Activated T-helper 1 cell treated with anti-CD3 and anti-CD28 coated beads, Interleukin-12 subunit alpha, Interleukin-12 subunit beta, Interleukin-2, Interleukin-4 antibody, amounts not matched to agents 30 ng/mL and 10 ng/mL and 1 ng/mL, durations not matched to agents 14 hours and 24 hours and 36 hours (primary cell): ENCODE measurements at places on chromosomes 3 and 15.

DNA sequence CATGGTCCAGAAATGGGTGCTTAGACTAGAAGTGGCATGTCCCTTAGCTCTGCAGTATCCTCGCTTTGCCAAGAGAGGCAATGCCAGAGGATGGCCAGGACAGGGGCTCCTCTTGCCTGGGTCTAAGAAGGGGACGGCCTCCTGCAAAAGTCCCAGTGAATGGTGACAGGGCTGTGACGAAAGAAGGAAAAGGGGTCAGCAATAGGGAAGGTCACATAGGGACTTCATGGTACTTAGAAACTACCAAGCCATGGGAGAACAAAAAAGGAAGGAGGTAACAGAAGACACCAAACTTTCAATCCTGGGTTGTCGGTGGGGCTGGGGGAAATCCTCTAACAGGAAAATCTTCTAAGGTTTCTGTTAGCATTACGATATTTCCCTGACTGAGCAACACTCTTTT, 36.2 kb upstream of the ATOSA start:
- H3K36me3 ChIP-seq, result no peaks in the 10 kb centered on the region
- peaks cover 3% of the 10 kb centered on the region for H3K4me1 ChIP-seq
- H3K27me3 ChIP-seq, result peaks cover 7% of the 10 kb centered on the region
- no peak for DNase-seq
- H3K4me3 ChIP-seq, result no peak overlapping the region

DNA sequence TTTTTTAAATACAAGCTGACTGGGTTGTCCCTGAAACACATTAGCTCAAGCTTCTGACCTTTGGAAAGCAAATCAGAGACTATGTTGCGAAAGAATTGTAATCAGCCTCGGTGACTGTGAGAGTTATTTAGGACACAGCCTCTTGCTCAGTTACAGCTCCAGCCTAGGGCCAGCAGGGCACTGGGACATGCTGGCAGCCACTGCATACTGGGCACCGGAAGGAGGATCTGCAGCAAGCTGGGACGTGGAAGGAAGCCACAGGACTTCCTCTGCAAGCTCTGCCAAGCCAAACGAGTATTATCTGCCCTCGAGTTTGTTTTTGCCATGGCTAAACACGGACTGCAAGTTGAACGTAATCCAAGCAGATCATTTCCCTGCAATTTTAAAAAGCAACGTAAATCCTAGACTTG, 24.4 kb upstream of the COPG1 start:
- H3K36me3 ChIP-seq, result peaks cover 3% of the 10 kb centered on the region
- H3K27ac ChIP-seq, result peak overlapping the region; percentile 75
- peaks cover 40% of the 10 kb centered on the region for H3K4me1 ChIP-seq
- no peak for DNase-seq

DNA sequence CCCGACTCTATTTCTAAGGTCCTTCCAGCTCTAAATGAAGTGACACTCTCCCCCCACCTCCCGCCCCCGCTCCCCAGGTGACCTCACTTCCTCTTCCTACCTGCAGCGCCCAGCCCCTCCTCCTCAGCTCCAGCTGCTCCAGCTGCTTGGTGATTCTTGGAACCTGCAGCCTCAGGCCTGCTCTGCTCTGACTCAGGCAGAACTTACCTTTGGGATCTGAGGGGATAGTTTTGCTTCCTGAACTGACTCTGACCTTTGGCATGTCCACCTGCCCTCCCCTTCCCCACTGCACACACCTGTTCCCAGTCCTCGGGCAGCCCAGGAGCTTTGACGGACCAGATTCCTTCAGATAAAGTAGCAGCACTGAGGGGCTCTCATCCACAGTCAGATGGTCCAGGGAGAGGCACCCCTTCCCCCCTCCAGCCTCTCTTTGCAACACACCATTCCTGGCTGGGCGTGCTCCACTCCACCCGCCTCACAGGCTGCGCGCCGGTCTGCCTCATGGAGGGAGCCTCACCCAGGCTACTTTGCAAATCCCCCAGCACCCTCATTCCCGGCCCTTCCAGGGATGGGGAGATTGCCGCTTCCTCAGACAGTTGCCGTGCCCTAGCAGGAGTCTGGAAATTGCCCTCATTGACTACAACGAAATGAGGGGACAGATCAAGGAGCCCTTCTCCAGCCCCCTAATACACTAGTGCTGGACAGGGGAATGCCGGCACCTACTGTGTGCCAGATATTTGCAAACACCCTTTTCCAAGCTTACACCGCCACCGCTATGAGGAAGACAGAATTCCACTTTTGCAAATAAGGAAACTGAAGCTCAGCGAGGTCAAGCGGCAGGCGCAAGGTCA, 692 bp upstream of the C15orf39 start:
- H3K27me3 ChIP-seq, result peaks cover 4% of the 10 kb centered on the region
- H3K4me1 ChIP-seq, result peaks cover 62% of the 10 kb centered on the region
- H3K4me3 ChIP-seq, result peak overlapping the region; percentile 91
- peak; percentile 22 for DNase-seq
- peak overlapping the region; percentile 90 for H3K27ac ChIP-seq
- peaks cover 6% of the 10 kb centered on the region for H3K36me3 ChIP-seq

GRCh38 chr3:112403103-112403502, 70.1 kb downstream of the CD200 start:
- peaks cover 2% of the 10 kb centered on the region for H3K36me3 ChIP-seq
- H3K4me1 ChIP-seq, result peaks cover 23% of the 10 kb centered on the region
- no peak for DNase-seq
- H3K4me3 ChIP-seq, result no peak overlapping the region

DNA sequence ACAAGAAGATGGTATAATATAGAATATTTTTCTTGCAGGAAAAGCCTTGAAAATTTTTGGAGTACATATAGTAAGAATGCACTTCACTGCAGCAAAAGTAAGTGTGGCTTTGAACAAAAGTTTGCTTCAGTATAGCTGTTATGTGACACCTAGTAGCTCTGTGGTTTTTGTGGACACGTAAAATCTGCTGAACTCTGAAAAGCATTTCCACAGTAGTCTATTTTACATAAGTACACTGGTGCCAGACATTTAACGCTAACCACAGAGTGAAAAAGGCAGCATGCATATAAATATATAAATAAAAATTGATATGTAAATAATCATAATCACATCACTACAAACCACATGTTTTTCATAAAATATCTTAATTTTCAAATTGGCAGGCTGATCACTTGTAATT, 39.8 kb downstream of the CGGBP1 start:
- H3K4me3 ChIP-seq, result no peak overlapping the region
- H3K27me3 ChIP-seq, result peaks cover 17% of the 10 kb centered on the region
- peaks cover 27% of the 10 kb centered on the region for H3K4me1 ChIP-seq
- no peak overlapping the region for H3K27ac ChIP-seq
- DNase-seq, result peak; percentile 21

GRCh38 chr3:170751899-170752293, 118.1 kb downstream of the RPL22L1 start:
- no peak overlapping the region for H3K4me3 ChIP-seq
- no peak for DNase-seq
- H3K27me3 ChIP-seq, result peaks cover 11% of the 10 kb centered on the region
- H3K4me1 ChIP-seq, result no peaks in the 10 kb centered on the region

DNA sequence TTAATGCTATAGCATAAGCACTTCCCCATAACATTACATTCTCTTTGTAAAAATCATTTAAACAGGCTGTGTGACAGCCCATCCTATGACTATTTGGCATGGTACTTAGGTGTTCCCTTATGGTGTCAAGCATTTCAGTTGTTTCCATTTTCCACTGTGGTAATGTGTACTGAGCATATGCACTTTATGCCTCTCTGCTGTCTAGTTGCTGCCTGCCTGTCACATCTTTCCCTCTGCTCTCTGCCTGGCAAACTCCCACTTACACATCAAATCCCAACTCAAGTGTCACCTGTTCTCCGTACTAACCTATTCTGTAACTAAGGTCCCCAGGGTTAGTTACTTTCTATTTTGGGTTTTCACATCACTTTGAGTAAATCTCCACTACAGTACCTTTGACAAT, 84.4 kb upstream of the STRIT1 start:
- H3K36me3 ChIP-seq, result no peaks in the 10 kb centered on the region
- no peak overlapping the region for H3K4me3 ChIP-seq
- H3K27me3 ChIP-seq, result no peaks in the 10 kb centered on the region
- H3K4me1 ChIP-seq, result no peaks in the 10 kb centered on the region
- no peak for DNase-seq

- H3K27me3 ChIP-seq, result no peaks in the 10 kb centered on the region
- no peaks in the 10 kb centered on the region for H3K4me1 ChIP-seq
- H3K36me3 ChIP-seq, result peaks cover 3% of the 10 kb centered on the region
- no peak overlapping the region for H3K27ac ChIP-seq
- no peak for DNase-seq
- H3K4me3 ChIP-seq, result no peak overlapping the region
Observed at GRCh38 chr3:81544385-81544784, 217.1 kb downstream of the GBE1 start.

- no peak overlapping the region for H3K4me3 ChIP-seq
- DNase-seq, result no peak
- H3K36me3 ChIP-seq, result no peaks in the 10 kb centered on the region
- no peaks in the 10 kb centered on the region for H3K4me1 ChIP-seq
- H3K27ac ChIP-seq, result no peak overlapping the region
Observed at GRCh38 chr3:119649761-119650160, 10.6 kb downstream of the POPDC2 start.

GRCh38 chr3:64460141-64460730, 227.6 kb downstream of the ADAMTS9 start:
- no peak overlapping the region for H3K27ac ChIP-seq
- peaks cover 17% of the 10 kb centered on the region for H3K27me3 ChIP-seq
- no peaks in the 10 kb centered on the region for H3K36me3 ChIP-seq
- DNase-seq, result no peak
- H3K4me1 ChIP-seq, result peaks cover 6% of the 10 kb centered on the region

- no peak overlapping the region for H3K4me3 ChIP-seq
- no peak overlapping the region for H3K27ac ChIP-seq
- DNase-seq, result no peak
- no peaks in the 10 kb centered on the region for H3K36me3 ChIP-seq
- H3K27me3 ChIP-seq, result peaks cover 2% of the 10 kb centered on the region
- H3K4me1 ChIP-seq, result no peaks in the 10 kb centered on the region
Observed at GRCh38 chr3:108722724-108723123, 34.5 kb downstream of the RETNLB start.

- H3K36me3 ChIP-seq, result peaks cover 2% of the 10 kb centered on the region
- H3K4me3 ChIP-seq, result peak overlapping the region; percentile 25
- H3K27ac ChIP-seq, result peak overlapping the region; percentile 92
Observed at GRCh38 chr15:70493376-70493775, 270.0 kb downstream of the UACA start.

DNA sequence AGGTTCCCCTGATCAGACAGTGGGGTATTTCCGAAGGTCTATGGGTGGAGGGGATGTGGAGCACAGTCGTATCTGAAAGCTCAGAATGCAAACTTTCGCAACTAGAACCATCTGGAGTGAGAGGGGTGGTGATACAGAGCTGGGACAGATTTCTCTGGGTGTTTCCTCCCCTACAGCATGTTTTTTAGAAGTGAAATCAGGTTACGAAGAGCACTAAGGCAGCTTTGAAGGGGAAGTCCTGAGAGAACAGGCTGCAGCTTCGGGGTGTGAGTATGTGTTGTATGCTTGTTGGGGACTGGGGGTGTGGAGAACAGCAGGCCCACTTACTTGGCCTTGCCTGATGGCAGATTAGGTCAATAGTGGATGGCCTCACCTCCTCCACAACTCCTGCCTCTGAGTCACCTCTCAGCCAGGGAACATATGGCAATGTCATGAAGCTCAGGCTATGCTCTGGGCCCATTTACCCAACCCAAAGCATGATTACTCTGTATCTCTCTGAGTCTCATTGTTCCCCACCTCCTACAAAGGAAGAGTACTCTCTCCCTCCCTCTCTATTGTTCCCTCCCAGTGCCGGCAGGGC, 107.2 kb upstream of the RASGRP1 start:
- H3K27ac ChIP-seq, result peak overlapping the region; percentile 93
- H3K4me3 ChIP-seq, result peak overlapping the region; percentile 59
- H3K4me1 ChIP-seq, result peaks cover 79% of the 10 kb centered on the region
- DNase-seq, result peak; percentile 65
- H3K36me3 ChIP-seq, result peaks cover 11% of the 10 kb centered on the region

- H3K36me3 ChIP-seq, result peaks cover 4% of the 10 kb centered on the region
- H3K4me1 ChIP-seq, result no peaks in the 10 kb centered on the region
Observed at GRCh38 chr3:11542551-11542950, 101.2 kb downstream of the VGLL4 start.

GRCh38 chr3:120652896-120653545, 29.0 kb downstream of the HGD start:
- no peaks in the 10 kb centered on the region for H3K4me1 ChIP-seq
- no peak overlapping the region for H3K4me3 ChIP-seq
- H3K27ac ChIP-seq, result no peak overlapping the region
- no peaks in the 10 kb centered on the region for H3K36me3 ChIP-seq

GRCh38 chr15:31489281-31489680, 162.6 kb downstream of the KLF13 start:
- H3K4me3 ChIP-seq, result no peak overlapping the region
- H3K36me3 ChIP-seq, result peaks cover 19% of the 10 kb centered on the region
- no peaks in the 10 kb centered on the region for H3K27me3 ChIP-seq
- no peak overlapping the region for H3K27ac ChIP-seq
- no peak for DNase-seq
- peaks cover 73% of the 10 kb centered on the region for H3K4me1 ChIP-seq

DNA sequence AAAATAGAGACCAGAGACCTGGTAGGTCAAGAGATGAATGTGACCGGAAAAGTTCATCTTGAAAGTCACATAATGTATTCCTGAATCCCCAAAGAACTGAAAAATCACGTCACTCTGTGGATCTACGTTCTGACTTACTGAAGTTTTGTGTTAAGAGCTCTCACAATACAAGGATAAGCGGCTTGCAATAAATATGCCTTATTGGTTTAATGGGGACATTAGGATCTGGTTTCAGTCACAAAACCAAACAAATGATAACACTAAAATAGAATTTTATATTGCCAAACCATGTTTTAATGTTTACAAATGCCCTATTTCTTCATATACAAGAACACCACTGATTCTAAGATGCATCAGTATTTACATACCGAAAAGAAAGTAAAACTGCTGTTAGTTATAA, 164.2 kb downstream of the FMN1 start:
- H3K4me1 ChIP-seq, result no peaks in the 10 kb centered on the region
- H3K36me3 ChIP-seq, result no peaks in the 10 kb centered on the region
- H3K4me3 ChIP-seq, result no peak overlapping the region
- peaks cover 6% of the 10 kb centered on the region for H3K27me3 ChIP-seq
- H3K27ac ChIP-seq, result no peak overlapping the region
- DNase-seq, result no peak

GRCh38 chr3:66133853-66134445, 86.9 kb upstream of the SLC25A26 start:
- no peak overlapping the region for H3K4me3 ChIP-seq
- H3K27me3 ChIP-seq, result no peaks in the 10 kb centered on the region
- no peaks in the 10 kb centered on the region for H3K36me3 ChIP-seq
- H3K4me1 ChIP-seq, result no peaks in the 10 kb centered on the region
- H3K27ac ChIP-seq, result no peak overlapping the region

GRCh38 chr3:52792961-52793695, 1.5 kb upstream of the ITIH3 start:
- no peaks in the 10 kb centered on the region for H3K36me3 ChIP-seq
- H3K27me3 ChIP-seq, result peaks cover 2% of the 10 kb centered on the region
- no peak overlapping the region for H3K27ac ChIP-seq
- H3K4me3 ChIP-seq, result no peak overlapping the region
- no peaks in the 10 kb centered on the region for H3K4me1 ChIP-seq

- DNase-seq, result peak; percentile 22
- H3K27ac ChIP-seq, result peak overlapping the region; percentile 97
- H3K36me3 ChIP-seq, result peaks cover 22% of the 10 kb centered on the region
- H3K4me1 ChIP-seq, result peaks cover 94% of the 10 kb centered on the region
Observed at GRCh38 chr15:67146875-67147381, 81.5 kb downstream of the SMAD3 start.

- peaks cover 5% of the 10 kb centered on the region for H3K27me3 ChIP-seq
- peak overlapping the region; percentile 16 for H3K4me3 ChIP-seq
- no peak for DNase-seq
- H3K4me1 ChIP-seq, result peaks cover 24% of the 10 kb centered on the region
Observed at GRCh38 chr15:95734422-95735316, 595.8 kb upstream of the NR2F2 start.

GRCh38 chr15:88745065-88745464, 58.2 kb upstream of the ACAN start:
- H3K27ac ChIP-seq, result no peak overlapping the region
- peaks cover 8% of the 10 kb centered on the region for H3K27me3 ChIP-seq
- no peaks in the 10 kb centered on the region for H3K4me1 ChIP-seq
- no peak for DNase-seq
